ENCODE measurements at places on chromosomes 7 and 10.

GRCh38 chr7:117750612-117751563 lies 122.4 kb downstream of the CTTNBP2 start:
- DNase-seq = peak; percentile 73

DNA sequence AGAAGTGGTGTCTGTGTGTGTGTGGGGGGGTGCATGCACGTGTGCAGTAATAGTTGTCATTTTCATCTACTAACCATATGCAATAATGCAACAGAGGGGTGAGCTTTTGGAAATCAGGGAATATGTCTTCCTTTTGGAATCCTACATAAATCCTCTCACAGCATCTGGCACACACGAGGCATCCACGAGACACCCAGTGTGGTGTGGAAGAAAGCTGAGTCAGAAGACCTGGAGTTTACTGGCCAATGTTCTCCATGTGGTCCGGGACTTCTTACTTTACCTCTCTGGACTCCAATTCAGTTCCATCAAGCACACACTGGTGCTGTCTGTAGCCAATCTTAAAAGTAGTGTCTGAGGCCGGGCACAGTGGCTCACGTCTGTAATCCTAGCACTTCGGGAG lies 43.1 kb upstream of the C10orf90 start:
- no peak for DNase-seq

DNA sequence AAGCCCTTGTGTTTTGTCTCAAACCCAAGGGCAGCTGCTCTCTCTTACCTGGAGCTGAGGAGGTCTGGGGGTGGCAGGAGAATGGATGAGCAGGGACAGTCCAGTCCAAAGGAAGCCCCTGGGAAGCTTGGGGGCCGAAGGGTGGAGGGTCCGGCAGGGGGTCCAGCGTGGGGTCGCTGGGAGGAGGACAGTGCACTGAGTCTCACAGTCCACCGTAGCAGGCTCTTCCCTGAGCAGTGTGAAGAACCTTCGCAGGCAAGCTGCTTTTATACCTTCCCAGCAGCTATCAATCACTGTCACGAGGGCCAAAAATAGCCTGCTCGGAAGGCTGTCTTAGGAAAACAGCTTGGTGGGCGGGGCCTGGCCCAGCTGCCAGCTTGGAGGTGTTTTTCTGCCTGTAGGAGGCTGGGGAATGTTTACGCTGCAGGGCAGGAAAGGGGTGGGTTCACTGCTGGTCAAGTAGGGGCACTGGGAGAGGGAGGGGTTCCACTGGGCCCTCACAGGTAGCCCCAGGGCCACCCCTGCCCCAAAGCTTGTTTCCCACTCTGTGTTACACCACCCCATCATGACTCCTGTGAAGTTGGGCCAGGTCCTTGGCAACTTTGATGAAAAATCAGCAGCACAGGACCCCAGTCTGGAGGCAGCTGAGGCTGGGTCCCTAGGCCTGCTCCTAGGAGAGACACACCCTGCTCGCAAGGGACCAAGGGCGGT lies at the start of gene DEPP1:
Gene DEPP1 (minus strand): TSS at position 240 of the 711 bp plus-strand sequence. CDS start 779 bp downstream, outside the sequence.
- DNase-seq = peak; percentile 90

GRCh38 chr7:117169907-117170306 lies 153.0 kb downstream of the WNT2 start:
- DNase-seq = no peak

GRCh38 chr10:13632440-13632839 lies 45.7 kb downstream of the PRPF18 start:
- no peak for DNase-seq
